Right atrium auricular region (tissue), 2 donors: ENCODE measurements at places on chromosomes 16 and 17. TPM values are rescaled to one million over a fixed set of nuclear protein-coding genes. Genes with fewer than 3 reads are reported as not detected.

MAP2K3 gene
- 43.8 TPM for total RNA-seq

TEX19 gene
- not detected for total RNA-seq

ABCA8 gene
- total RNA-seq = 65.9 TPM

MPP3 gene
- 35.0 TPM for total RNA-seq

MEFV gene
- total RNA-seq = 0.82 TPM

KRT39 gene
- not detected for total RNA-seq

CA7 gene
- not detected for total RNA-seq

FLOT2 gene
- 52.8 TPM for total RNA-seq

SYT17 gene
- 1.8 TPM for total RNA-seq
